CD4-positive, alpha-beta T cell (primary cell): ENCODE measurements at places on chromosomes 1 and 21.

- DNase-seq, result no peak
Observed at GRCh38 chr1:67618285-67619018, 66.5 kb upstream of the GADD45A start.

- no peak for DNase-seq
Observed at GRCh38 chr1:90817399-90817798, 100.3 kb upstream of the BARHL2 start.

DNA sequence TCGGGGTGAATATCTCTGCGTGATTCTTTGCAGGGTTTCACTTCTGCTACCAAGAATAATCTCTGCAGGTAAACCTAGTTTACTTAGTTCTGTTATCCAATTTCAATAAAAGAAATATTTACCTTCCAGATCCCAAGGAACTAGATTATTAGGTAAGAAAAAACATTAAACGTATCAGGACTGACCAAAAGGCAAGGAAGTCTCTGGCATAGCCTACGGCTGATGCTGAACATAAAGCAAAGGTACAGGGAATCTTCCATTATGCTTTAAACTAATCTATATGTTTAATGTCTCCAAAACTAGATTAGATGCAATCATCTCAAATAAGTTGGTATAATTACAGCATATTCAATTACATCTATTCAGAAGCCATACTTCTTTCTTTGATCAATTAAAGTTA lies 168.9 kb downstream of the KCNK2 start:
- DNase-seq, result no peak

DNA sequence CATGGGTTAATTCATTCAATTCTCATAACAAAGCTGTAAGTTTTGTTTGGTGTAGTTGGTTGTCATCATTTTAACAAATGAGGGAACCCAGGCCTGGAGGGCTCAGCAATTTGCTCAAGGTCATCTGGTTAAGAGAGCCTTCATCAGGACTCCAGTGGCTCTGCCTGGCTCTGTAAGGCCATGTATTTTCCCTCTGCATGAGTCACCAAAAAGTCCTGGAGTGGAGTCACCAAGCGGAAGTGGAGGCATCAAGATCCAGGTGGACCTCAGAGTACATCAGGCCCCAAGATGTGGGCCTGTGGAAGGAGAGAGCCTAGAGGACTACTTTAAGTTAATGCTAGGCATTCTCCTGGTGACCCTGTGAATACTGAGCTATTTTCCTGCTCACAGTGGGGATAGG lies 30.0 kb upstream of the RBM15 start:
- no peak for DNase-seq

DNA sequence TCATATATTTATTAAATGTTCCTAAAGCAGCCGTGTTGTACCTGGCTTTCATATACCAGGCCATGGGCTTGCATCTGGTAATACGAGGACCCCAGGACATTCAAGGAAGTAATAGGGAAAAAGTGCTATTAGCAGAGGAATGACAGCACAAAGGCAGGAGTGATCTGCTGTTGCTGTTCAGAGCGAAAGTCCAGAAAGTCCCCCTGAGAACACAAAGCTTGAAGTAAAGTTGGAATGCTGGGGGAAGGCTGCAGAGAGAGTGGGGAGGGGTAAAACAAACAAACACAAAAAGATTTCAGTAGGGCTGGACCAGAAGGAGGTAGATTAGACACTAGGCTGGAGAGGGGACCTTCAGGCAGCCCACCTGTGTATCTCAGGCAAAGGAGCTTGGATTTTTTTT lies 94.6 kb upstream of the C8B start:
- no peak for DNase-seq
